Activated naive CD4-positive, alpha-beta T cell treated with anti-CD3 and anti-CD28 coated beads for 36 hours (primary cell): ENCODE measurements at places on chromosomes 2 and 18. TPM values are rescaled to one million over a fixed set of nuclear protein-coding genes. Genes with fewer than 3 reads are reported as not detected.
A peak's percentile ranks its signal among the peaks of the same experiment; 100 is the strongest.

The CRYBA2 gene
- total RNA-seq, result not detected

The CHRNG gene
- not detected for total RNA-seq

The FAM168B gene
- total RNA-seq, result 52.7 TPM

The DTNA gene
- 0.43 TPM for total RNA-seq

The RGPD5 gene
- 37.5 TPM for total RNA-seq

The SH3RF3 gene
- total RNA-seq, result 1.8 TPM

The MPV17 gene
- total RNA-seq, result 80.2 TPM

The TMEM182 gene
- 6.3 TPM for total RNA-seq

The SULT1C4 gene
- not detected for total RNA-seq

The ZAP70 gene
- 167 TPM for total RNA-seq

The PECR gene
- 18.8 TPM for total RNA-seq

GRCh38 chr2:26590980-26591618 is 50.1 kb downstream of the CIB4 start:
- H3K36me3 ChIP-seq, result no peaks in the 10 kb centered on the region
- no peak overlapping the region for H3K4me3 ChIP-seq
- peaks cover 2% of the 10 kb centered on the region for H3K4me1 ChIP-seq

DNA sequence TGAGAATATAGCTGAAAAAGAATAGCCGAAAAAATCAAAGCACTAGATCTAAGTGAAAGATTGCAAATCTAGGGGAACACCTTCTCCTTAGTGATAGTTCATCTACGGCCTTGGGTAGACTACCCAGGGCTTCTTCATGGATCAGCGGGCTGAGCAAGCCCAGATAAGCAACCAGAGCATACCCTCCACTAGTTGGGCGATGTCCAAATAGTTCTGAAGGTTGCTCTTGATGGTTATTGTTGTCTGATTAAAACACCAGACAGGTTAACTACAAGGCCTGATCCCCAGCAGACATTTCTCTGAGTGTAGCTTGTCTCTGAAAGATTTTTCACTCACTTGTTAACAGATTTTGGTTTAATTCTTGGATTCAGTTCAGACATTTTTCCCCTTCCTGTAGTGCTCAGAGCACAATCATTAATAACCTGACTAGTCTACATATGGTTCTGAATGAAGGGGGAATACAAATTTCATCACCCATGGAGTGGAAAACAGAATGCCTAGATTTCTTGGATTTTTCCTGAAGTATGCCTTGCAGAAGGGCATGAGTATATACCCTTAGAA is 99.6 kb downstream of the BABAM2 start:
- no peak for DNase-seq
- no peaks in the 10 kb centered on the region for H3K27me3 ChIP-seq
- H3K27ac ChIP-seq, result no peak overlapping the region
- H3K4me1 ChIP-seq, result peaks cover 32% of the 10 kb centered on the region
- peaks cover 20% of the 10 kb centered on the region for H3K36me3 ChIP-seq

DNA sequence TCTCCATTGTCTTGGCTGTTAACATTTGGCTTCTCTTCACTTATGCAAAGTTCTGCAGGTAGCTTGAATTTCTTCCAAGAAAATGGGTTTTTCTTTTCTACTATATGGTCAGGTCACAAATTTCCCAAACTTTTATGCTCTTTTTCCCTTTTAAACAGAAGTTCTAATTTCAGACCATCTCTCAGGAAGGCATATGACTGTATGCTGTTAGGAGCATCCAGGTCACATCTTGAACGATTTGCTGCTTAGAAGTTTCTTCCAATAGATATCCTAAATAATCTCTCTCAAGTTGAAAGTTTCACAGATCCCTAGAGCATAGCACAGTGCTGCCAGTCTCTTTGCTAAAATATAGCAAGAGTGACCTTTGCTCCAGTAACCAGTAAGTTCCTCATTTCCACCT is 932.5 kb downstream of the DPP10 start:
- no peak overlapping the region for H3K27ac ChIP-seq
- no peaks in the 10 kb centered on the region for H3K4me1 ChIP-seq

- no peaks in the 10 kb centered on the region for H3K4me1 ChIP-seq
- no peak for DNase-seq
- no peak overlapping the region for H3K4me3 ChIP-seq
Observed at GRCh38 chr18:77178559-77178958, 46.0 kb upstream of the MBP start.

DNA sequence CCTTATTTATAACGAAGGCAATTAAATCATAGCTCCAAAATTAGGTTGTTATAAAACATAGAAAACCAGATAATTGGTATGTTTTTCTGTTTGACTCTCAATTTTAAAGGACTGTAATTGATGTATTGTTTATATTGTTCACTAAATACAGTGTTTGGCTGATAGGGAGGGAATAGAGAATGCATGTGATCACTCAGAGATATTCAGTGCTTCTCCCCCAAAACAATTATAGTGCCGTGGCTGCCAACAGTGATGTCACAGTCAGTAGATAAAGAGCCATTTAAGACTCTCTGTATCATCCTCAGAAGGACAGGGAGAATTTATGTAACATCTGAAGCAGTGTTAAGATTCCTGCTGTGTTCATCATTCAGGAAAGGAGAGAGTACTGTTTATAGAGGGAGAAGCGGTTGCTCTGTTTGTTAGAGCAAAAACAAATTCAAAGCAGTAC is 69.6 kb downstream of the PHLPP1 start:
- peaks cover 5% of the 10 kb centered on the region for H3K27me3 ChIP-seq
- H3K27ac ChIP-seq, result no peak overlapping the region
- H3K4me1 ChIP-seq, result peaks cover 37% of the 10 kb centered on the region

GRCh38 chr18:58222432-58223125 is 178.6 kb downstream of the NEDD4L start:
- no peak overlapping the region for H3K27ac ChIP-seq
- no peaks in the 10 kb centered on the region for H3K27me3 ChIP-seq
- DNase-seq, result no peak
- no peak overlapping the region for H3K4me3 ChIP-seq
- H3K4me1 ChIP-seq, result peaks cover 17% of the 10 kb centered on the region

DNA sequence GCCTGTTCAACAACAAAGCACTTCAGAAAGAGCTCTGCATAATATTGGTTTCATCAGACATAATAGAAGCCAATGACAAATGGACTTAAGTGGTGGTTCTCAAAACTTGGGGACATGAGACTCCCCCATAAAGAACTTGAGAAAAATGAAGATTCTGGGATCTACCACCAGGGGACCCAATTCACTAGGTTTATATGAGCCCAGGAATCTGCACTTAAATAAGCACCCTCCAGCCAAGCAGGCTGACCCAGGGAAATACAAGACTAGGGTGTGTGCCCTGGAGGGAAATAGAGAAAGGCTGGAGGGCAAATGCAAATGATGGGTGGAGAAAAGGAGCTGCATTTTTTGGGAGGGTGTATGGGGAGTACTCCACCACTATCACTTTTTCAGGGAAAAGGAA is 52.5 kb downstream of the SATB2 start:
- H3K27ac ChIP-seq, result no peak overlapping the region
- peaks cover 14% of the 10 kb centered on the region for H3K27me3 ChIP-seq
- H3K4me3 ChIP-seq, result no peak overlapping the region
- DNase-seq, result no peak
- no peaks in the 10 kb centered on the region for H3K4me1 ChIP-seq

GRCh38 chr2:199488772-199489400 is 31.1 kb upstream of the SATB2 start:
- no peak overlapping the region for H3K4me3 ChIP-seq
- peak; percentile 68 for DNase-seq
- no peaks in the 10 kb centered on the region for H3K4me1 ChIP-seq
- H3K27me3 ChIP-seq, result peaks cover 18% of the 10 kb centered on the region

GRCh38 chr2:65922794-65923193 is 490.4 kb upstream of the SPRED2 start:
- no peaks in the 10 kb centered on the region for H3K36me3 ChIP-seq

DNA sequence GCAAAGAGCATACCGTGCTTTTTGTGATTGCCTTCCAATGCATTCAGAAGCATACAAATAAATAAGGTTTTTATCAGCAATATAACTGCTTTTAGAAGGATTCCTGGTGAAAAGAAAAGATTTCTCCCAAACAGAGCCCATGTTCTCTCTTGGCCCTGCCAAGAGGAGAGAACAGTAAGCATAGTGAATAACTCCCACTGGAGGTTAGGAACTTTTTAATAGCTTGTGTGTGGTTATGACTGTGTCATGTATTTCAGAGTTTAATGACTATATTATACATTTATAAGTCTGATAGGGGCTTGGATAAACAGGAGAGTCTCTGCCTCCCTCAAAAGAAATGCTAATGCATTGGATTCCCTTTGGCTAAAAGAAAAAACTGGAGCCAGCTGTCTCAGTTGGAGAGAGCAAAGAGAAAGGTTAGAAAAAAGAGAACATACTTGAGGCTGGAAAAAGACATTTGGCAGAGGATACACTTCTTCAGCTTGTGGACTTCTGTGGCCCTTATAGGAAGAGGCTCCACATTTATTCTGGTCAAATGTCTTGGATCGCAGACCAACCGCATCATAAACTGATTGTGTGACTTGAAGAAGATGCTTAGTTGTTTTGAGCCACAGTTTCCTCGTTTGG is 63.0 kb upstream of the SPRED2 start:
- H3K36me3 ChIP-seq, result no peaks in the 10 kb centered on the region
- no peak for DNase-seq
- H3K4me3 ChIP-seq, result no peak overlapping the region
- H3K27ac ChIP-seq, result no peak overlapping the region
- no peaks in the 10 kb centered on the region for H3K4me1 ChIP-seq

DNA sequence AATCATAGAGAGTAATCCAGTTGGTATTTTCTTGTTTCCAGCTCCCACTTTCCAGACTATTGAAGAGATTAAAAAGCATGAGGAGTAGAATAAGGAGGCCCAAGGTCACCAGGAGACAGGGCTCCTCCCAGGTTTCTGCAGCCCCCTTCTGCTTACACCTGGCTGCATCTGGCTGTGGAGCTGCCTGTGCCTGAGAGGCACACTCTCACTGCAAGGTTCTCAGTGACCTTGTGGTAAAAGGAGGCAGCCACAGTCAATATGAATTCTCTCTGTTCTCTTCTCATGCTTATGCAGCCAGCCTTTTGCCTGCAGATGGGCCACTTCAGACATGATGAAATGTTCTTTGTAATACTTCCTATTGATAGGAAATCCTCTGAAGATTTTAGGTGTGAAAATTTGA is 233.7 kb downstream of the MYO3B start:
- DNase-seq, result no peak
- no peak overlapping the region for H3K4me3 ChIP-seq
- peaks cover 23% of the 10 kb centered on the region for H3K27me3 ChIP-seq
- H3K27ac ChIP-seq, result no peak overlapping the region
- H3K4me1 ChIP-seq, result peaks cover 7% of the 10 kb centered on the region

- H3K27me3 ChIP-seq, result no peaks in the 10 kb centered on the region
- H3K27ac ChIP-seq, result no peak overlapping the region
- peaks cover 10% of the 10 kb centered on the region for H3K4me1 ChIP-seq
- DNase-seq, result no peak
- no peak overlapping the region for H3K4me3 ChIP-seq
Observed at GRCh38 chr2:72794572-72794971, 31.3 kb downstream of the EXOC6B start.

- no peak overlapping the region for H3K27ac ChIP-seq
- peaks cover 6% of the 10 kb centered on the region for H3K27me3 ChIP-seq
- H3K4me1 ChIP-seq, result peaks cover 32% of the 10 kb centered on the region
Observed at GRCh38 chr2:109125593-109126500, 3.2 kb upstream of the SH3RF3 start.

GRCh38 chr18:53566626-53567025 is 657.8 kb downstream of the MBD2 start:
- no peak overlapping the region for H3K4me3 ChIP-seq
- H3K36me3 ChIP-seq, result no peaks in the 10 kb centered on the region
- H3K27me3 ChIP-seq, result peaks cover 3% of the 10 kb centered on the region
- H3K4me1 ChIP-seq, result no peaks in the 10 kb centered on the region
- H3K27ac ChIP-seq, result no peak overlapping the region

DNA sequence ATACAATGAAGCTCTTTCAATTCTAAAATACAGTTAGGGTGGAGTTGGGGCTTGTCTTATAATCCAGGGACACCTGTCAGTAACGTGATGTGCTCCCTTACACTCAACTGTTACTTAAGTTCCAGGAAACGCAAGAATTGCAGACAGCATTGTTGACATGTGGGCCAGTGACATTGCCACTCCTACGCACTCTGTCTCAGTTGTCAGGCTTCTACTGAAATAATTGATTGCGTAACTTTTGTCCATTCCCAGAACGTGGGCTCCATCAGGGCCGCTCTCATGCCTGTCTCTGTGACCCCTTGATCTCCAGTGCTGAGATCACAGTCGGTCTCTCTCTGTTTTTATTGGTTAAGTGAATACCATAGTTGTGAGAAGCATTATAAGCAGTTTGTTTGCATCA is 487.8 kb downstream of the GALR1 start:
- H3K4me3 ChIP-seq, result no peak overlapping the region
- DNase-seq, result no peak
- no peak overlapping the region for H3K27ac ChIP-seq
- no peaks in the 10 kb centered on the region for H3K4me1 ChIP-seq
- no peaks in the 10 kb centered on the region for H3K36me3 ChIP-seq

DNA sequence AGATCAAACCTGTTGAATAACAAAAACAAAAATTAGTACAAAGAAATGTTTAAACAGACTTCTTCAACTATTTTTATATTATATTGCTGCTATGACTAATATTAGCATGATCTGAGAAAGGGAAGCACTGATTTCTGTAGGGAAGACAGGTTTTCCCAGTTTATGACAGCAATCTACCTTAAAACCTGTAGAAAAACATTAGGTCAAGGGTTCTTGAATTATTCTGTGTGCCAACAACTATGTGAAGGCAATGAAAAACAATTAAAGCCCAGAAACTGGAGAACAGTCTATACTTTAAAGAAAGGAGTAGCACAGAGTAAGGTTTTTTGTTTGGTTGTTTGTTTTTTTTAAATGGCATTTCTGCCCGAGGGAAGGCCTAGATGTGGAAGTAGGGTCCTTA is 23.3 kb downstream of the PUM2 start:
- no peaks in the 10 kb centered on the region for H3K27me3 ChIP-seq
- peaks cover 69% of the 10 kb centered on the region for H3K4me1 ChIP-seq
- H3K4me3 ChIP-seq, result no peak overlapping the region
- no peak overlapping the region for H3K27ac ChIP-seq
- no peak for DNase-seq

DNA sequence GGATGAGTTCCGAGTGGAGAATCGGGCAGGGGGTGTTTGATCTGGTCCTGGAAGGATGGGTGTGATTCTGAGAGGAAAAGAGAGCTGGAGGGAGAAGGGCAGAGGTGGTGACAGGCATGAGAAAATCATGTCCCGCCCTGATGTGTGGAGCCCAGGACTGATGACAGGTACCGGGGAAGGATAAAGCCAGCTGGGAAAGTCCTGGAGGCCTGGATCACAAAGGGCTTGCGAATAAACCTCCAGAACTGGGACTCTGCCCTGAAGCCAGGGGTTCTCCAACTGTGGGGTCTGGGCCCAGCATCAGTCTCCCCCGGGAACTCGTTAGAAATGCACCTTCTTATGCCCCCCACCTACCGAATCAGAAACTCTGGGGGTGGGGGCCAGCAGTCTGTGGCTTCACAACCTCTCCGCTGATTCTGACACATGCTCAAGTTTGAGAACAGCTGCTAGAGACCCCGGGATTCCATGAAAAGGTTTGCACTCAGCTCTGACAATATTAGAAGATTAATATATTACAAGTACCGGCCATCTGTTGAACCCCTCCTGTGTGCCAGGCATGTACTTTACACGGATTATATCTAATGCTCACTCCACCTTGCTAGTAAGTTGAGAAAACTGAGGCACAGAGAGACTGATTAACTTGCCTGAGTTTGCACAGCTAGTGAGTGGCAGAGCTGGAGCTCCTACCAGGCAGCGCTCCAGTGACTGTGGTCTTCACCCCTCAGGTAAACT is 8.0 kb downstream of the TNFRSF11A start:
- no peak for DNase-seq
- H3K27ac ChIP-seq, result no peak overlapping the region
- H3K4me1 ChIP-seq, result peaks cover 13% of the 10 kb centered on the region
- H3K27me3 ChIP-seq, result peaks cover 35% of the 10 kb centered on the region
- H3K4me3 ChIP-seq, result no peak overlapping the region
